ENCODE measurements at places on chromosomes 13 and 19.

- DNase-seq = no peak
Measured at GRCh38 chr19:47389150-47389556, 30.2 kb downstream of the MEIS3 start.

GRCh38 chr19:34687348-34687747, 9.9 kb downstream of the ZNF302 start:
- no peak for DNase-seq

DNA sequence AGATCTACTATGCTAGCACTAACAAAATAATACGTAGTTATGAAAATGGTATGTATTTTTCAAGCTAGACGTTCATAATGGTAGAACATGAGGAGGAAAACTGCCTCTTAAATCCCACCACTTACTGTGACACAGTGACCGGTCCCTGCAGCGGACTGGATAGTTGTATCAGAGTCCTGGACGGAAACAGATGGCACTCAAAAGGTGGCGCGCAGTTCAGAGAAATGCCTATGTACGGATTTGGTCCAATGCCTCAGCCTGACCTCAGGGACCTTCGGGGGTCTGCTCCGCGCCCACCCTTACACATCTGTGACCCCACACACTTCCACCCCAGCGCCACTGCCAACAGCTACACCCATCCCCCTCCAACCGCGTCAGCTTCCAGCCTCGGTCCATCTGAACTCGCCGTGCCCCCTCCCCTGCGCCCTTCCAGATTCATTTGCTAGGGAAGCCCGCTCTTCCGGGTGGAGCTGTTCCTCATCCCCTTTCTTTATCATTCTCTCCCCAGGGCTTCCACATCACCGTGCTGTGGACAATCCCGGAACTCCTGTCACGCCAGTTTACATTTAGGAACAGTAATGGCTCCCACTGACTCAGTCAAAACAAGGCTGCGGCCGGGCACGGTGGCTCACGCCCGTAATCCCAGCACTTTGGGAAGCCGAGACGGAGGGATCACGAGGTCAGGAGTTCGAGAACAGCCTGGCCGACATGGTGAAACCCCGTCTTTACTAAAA, 792 bp upstream of the LENG8 start:
- no peak for DNase-seq

DNA sequence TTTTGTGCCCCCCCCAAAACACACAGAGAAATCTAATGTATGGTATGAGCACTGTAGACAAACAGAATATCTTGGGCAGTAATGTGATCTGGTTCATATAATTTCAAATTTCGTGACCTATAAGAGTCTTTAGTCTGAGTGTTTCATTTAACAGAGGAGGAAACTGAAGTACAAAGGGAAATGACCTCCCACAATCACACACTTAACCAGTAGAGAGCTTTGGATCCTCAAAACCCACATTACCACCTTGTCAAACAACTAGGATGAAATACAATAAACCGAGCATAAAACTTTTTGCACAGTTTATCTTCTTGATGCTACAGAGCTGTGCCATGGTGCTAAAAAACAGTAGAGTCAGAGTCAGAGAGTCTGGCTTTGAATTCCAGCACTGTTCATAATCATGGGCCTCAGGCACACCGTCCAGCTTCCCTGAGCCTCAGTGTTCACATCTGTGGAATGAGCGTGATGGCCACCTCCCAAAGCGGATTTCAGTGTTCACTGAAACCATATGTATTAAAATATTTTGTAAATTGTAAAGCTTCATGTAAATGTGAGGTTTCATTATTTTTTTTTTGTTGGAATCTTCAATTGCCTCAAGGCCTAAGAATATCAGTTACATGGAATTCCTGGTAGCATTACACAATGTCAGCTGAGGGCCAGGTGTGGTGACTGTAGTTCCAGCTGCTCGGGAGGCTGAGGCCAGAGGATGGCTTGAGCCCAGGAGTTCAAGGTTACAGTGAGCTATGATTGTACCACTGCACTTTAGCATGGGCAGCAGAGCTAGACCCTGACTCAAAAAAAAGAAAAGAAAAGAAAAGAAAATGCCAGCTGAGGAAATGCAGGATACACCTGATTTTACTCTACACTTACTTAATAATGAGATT, 126.4 kb upstream of the FRY start:
- DNase-seq = no peak

All from stimulated activated CD4-positive, alpha-beta T cell treated with anti-CD3 and anti-CD28 coated beads, TNF-alpha, amount 100 ng/mL, for 1 hour (primary cell).